ENCODE measurements at places on chromosomes 13 and 19. TPM values are rescaled to one million over a fixed set of nuclear protein-coding genes. Genes with fewer than 3 reads are reported as not detected.

Gene FAM216B
- not detected for total RNA-seq

Gene ZNF266
- 31.0 TPM for total RNA-seq

Gene CYSLTR2
- 3.7 TPM for total RNA-seq

Gene CCNA1
- 14.1 TPM for total RNA-seq

Gene ZNF829
- total RNA-seq = 4.4 TPM
